Stimulated activated CD4-positive, alpha-beta T cell treated with anti-CD3 and anti-CD28 coated beads, Interleukin-4, amount 100 ng/mL, for 1 hour (primary cell): ENCODE measurements at places on chromosomes 16 and 17.

DNA sequence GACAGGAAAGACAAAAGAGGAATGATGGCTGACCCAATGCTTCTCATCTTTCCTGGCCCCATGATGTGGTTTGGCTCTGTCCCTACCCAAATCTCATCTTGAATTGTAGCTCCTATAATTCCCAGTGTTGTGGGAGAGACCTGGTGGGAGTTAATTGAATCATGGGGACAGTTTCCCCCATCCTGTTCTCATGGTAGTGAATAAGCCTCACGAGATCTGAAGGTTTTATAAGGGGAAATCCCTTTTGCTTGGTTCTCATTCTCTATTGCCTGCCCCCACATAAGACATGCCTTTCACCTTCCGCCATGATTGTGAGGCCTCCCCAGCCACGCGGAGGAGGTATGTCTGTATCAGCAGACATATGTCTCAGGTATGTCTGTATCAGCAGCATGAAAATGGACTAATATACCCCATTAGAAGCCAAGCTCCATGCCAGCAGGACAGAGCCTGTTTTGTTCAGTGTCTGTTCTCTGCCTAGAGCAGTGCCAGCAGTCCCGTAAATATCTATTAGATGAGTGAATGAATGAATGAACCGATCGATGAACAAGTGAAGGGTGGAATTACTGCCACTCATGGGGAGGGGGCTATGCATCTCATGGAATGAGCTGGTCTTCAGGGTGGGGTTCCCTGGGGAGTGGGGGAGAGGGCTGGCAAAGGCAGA lies 304.4 kb downstream of the SOX9 start:
- DNase-seq: no peak

GRCh38 chr16:52843381-52843780 lies 209.3 kb downstream of the CHD9NB start:
- no peak for DNase-seq

GRCh38 chr16:15961060-15961511 lies 11.7 kb downstream of the ABCC1 start:
- peak; percentile 57 for DNase-seq

DNA sequence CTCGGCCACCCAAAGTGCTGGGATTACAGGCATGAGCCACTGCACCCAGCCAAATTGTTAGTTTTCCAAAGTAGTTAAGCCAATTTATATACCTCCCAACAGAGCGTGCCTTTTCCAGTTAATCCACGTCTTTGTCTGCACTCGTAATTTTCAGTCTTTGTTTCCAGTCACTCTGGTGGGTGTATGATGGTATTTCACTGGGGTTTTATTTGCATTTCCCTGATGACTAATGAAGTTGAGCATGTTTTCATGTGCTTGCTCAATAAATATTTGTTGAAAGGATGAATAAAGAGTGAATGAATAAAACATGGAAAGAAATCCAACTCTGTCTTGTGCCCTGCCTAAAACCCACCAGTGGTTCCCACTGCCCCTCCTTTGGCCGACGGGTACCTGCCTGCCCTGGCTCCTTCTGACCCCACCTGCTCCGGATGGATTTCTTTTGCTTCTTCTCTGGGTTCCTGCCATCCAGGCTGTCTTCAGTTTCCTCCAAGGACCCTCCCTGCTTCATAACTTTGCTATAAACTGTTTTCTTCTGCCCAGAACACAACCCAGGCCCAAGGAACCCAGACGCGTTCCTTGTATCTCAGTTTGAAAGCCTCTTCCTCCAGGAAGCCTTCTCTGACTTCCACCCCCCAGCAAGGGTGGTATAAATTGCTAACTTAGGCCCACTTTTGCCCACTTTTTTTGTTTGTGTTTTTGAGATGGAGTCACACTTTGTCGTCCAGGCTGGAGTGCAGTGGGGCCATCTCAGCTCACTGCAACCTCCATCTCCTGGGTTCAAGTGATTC lies 3.0 kb upstream of the ABCC1 start:
- no peak for DNase-seq

DNA sequence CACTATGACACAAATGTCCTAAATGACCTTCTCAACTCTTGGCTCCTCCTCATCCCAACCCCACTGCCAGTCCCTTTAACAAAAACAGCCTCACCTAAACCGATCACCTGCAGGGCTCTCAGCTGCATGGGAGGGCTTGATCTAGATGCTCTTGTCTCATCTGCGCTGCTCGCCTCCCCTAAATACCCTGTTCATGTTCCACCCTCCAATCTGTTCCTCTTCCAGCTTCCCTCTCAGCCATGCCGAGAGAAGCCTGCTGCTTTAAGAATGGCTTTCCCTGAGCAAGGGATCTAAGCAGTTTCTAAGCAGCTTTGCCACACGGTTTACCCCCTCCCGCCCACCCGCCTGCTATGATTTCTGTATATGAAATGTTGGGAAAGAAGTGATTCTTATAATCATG lies 23.7 kb downstream of the PIPOX start:
- DNase-seq: no peak

DNA sequence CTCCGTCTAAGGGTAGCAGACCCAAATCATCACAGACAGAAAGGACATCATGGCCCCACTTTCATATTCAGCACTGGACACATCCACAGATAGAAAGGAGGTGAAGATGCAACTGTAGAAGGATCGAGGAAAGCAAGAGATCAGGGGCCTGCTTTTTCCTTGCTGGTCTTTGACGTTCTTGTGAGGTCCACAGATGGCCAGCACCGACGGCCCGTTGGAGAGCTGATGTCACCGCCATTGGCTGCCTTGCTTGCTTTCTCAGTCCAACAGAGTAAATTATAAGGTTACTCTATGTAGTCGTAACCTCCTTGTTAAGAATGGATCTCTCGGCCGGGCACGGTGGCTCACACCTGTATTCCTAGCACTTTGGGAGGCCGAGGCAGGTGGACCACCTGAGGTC lies 5.1 kb upstream of the RBFOX3 start:
- DNase-seq: no peak

DNA sequence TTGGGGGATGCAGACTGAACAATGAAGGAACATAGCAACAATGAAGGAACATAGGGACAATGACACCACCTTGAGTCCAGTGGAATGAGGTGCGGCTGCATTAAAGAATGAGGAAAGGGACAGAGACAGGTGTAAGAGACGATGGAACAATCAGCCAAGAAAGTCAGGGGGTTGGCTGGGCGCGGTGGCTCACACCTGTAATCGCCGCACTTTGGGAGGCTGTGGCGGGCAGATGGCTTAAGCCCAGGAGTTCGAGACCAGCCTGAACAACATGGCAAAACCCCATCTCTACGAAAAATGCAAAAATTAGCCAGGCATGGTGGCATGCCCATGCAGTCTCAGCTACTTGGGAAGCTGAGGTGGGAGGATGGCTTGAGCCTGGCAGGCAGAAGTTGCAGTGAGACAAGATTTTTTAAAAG lies 13.6 kb upstream of the CBFB start:
- DNase-seq: no peak

DNA sequence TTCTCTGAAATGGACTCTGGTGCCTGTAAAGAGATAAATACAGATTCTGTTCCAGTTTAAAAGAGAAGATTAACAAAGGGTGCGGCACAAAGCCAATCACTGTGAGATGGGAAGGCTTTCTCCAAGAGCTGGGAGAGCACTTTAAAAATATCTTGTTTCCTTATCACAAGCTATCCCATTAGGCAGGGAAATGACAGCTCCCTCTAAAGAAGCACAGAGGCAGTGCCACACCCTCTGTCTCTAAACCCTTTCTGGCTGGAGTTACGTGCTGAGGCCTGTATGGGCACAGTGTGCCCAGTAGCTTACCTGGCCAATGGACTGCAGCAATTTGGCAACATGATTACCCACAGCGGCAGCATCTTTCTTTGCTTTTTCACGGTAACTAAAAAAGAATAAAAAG lies 9.0 kb upstream of the TERB1 start:
- no peak for DNase-seq

- DNase-seq: no peak
These were observed 24.5 kb downstream of the NPLOC4 start for GRCh38 chr17:81612172-81612970.

- no peak for DNase-seq
These were observed 108.8 kb downstream of the ELAC2 start for GRCh38 chr17:12909046-12909445.

- no peak for DNase-seq
These were observed 12.4 kb upstream of the SPOP start for GRCh38 chr17:49690256-49690655.

- no peak for DNase-seq
These were observed 18.7 kb upstream of the PIK3R6 start for GRCh38 chr17:8885967-8886684.

DNA sequence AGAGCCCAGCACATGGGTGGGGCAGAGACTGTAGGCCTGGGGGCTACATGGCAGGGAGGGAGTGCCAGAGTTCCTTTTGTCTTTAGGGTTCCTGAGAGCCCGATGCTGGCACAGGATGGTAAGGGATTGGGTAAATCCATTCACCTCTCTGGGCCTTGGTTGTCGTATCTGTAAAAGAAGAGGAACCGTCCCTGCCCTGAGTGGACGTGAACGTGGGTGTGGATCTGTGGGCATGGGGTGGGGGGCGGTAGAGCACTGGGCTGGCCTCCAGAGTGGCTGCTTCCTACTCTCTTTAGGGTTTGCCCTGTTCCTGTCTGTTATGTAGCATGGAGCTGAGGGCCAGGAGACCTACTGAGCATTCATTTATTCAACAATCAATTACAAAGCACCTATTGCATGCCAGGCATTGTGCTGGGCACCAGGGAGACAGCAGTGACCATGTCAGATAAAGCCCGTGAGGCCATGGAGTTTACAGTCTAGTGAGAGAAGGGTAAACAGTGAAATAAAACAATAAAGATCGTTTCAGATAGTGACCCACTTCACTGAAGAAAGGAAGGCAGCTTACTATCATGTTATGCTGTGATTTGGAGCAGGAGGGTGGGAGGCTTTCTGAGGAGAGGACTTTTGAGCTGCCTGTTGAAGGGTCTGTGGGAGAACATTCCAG lies 13.1 kb upstream of the TCAP start:
- no peak for DNase-seq

DNA sequence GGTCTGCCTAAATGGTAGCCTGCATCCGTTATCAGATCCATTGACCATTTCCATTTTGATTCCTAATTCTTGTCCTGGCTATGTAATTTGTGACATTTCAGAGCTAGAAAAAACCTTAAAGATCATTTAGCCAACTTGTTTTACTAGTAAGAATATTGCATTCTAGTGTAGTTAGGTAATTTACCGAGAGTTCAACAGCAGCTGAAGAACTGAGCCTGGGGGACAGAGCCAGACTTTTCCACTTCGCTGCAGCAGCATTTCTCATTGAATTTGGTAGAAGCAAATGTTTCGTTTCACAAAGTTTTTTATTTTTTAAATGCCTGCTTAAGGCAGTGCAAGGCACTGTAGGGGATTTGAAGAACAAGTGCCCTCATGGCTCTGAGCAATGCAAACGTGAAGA lies 59.2 kb upstream of the MARCHF10 start:
- no peak for DNase-seq

GRCh38 chr16:9014389-9014788 lies 50.7 kb upstream of the USP7 start:
- DNase-seq: no peak

GRCh38 chr17:19641687-19642372 lies 6.7 kb upstream of the ALDH3A2 start:
- DNase-seq: no peak

GRCh38 chr16:10093576-10093975 lies 88.7 kb downstream of the GRIN2A start:
- no peak for DNase-seq

DNA sequence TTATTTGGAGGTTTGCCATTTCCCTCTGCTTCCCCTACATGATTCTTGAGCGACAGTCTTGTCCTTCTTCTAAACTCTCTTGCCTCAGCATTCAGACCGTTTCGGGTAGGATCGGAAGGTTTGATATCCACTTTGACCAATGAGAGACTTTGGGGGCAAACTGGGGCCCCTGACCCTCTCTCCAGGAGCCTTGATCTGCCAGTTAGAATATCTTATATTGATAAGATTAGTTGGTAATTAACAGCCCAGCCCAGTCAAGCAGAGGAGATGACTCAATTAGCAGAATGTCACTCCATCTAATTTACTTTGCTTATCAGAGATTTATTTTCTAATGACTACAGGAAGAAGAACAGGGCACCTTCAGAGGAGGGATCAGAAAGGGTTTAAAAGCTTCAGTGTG lies 532.8 kb downstream of the XYLT1 start:
- no peak for DNase-seq

DNA sequence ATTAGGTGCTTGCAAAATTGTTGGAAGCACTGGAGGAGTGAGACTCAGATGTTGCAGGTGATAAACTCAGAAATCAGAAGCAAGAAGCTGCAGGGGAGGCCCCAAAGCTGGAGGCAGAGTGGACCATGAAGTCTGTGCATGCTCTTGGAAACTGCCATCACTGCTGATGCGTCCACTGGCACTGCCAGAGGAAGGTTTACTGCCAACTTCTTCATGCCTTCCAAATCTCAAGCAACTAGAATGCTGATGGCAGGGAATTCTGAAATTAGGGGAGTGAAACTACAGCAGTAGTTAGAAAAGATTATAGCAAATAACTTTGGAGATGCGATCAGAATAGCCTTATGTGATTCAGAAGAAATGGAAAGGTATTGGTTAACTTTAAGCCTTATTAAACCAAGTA lies 277.1 kb upstream of the SDK2 start:
- no peak for DNase-seq

DNA sequence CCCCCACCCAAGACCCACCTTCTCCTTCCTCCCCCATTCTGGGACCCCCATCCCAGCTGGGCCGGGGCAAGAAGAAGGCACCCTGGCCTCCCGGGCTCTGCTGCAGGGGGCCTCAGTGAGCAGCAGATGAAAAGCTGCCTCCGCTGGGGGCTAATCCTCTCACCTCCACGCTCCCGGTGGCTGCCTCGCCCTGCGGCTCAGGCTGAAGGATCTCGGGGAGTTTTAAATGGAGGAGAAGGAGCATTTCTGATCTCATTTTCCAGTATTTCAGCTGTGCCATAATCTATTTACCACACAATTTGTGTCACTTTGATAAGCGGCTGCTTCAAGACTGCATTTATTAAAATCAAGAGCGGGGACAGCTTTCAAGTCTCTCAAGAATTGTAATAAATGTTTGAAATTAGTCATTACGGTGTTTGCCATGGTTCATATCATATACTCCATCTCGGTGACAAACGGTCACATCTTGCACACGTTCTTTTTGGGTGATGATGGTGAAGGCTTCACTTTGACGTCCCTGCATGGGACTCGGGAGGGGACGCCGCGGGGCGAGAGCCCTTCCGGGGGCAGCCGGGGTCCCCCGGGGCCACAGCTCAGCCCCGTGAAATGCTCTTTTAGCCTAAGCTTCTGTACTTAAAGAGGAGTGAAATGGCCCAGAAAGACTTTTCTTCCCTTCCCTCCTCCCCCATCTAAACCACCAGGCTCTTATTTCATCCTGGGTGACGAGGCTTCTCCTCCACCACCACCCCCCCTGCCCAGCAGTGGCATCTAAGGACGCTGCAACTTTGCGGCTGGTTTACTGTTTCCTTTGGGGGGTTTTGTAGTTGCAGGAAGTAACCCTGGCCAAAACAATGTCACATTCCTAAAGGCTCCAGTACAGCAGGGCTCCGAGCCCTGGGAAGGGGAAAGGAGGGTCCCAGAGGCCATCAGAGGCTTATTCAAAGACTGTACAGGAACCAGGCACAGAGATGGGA lies 313.1 kb upstream of the TNRC6C start:
- DNase-seq: peak; percentile 50

- DNase-seq: peak; percentile 65
These were observed at the start of gene EVI2A for GRCh38 chr17:31321481-31321880. Gene EVI2A (minus strand): TSS chr17:31321622. CDS start chr17:31319013, 2,609 bp downstream.
